ENCODE measurements at places on chromosomes 12 and 14.

DNA sequence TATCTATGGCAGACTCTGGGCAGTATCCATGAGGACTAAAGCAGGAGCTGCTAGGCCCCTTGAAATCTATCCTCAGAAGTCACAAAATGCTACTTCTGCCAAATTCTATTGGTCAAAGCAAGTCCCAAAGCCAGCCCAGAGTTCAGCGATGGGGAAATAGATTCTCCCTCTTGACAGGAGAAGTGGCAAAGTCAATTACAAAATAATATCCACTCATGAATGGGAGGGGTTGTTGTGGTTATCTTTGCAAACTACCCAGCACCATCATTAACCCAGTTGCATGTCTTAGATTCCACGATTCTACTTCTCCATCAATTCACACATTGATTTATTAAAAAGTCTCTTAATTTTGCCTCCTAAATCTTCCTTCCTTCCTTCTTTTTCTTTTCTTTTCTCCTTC is 30.7 kb upstream of the STXBP6 start:
- no peak for DNase-seq

- no peak for DNase-seq
Measured at GRCh38 chr12:32217354-32218310, 111.0 kb downstream of the BICD1 start.

DNA sequence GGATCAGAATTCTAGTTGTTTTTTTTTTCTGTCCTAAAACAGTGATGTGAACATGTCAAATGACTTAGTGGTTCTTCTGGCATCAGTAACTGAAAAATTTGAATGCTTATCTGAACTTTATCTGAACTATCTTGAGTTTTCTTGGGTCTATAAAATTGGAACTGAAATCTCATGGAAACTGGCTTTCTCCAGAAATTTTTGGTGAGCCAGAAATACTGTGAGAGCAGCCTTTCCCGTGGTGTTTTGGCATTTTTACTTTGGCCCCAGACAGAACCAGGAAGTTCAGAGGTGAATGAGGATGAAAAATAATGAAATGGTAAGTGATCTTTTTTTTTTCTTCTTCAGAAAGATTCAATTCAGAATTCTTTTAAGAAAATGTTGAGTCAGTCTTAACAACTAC is 89.5 kb upstream of the CCDC91 start:
- no peak for DNase-seq

- DNase-seq: no peak
Measured at GRCh38 chr12:63777340-63777739, 2.4 kb upstream of the RXYLT1 start.

DNA sequence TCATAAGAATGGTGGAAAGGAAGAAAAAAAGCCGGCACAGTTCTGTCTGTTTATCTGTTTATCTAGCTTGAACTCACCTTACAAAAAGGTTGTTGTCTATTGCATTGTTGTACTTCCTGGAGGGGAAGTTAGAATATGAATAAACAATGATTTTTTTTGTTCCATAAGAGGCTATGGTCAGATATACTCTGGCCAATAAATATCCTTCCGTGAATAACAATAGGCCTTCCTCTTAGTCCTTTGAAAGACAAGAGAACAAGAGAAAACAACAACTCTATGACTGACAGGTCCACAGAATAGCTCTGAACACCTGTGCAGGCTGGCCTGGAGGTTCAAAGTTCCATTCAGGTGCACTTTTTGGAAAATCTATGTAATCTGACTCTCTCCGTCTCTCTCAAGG is 192.8 kb upstream of the KRR1 start:
- DNase-seq: no peak

DNA sequence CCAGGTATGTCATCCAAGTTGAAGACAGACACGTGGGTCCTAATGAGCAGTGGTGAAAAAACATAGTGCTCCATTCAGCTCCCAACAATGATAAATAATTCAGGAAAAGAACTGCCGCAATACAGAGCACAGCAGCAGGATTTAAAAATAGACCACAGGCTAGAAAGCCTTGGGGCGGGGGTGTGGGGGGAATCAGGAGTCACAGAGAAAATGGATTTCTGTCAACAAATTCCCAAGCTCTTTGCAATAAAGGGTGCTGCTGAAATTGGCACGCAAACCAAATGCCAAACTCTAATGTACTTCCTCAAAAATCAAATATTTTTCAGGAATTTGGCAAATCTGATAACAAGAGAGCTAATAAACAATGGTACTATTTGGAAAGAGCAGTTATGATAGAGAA is 58.6 kb downstream of the R3HDM2 start:
- no peak for DNase-seq

DNA sequence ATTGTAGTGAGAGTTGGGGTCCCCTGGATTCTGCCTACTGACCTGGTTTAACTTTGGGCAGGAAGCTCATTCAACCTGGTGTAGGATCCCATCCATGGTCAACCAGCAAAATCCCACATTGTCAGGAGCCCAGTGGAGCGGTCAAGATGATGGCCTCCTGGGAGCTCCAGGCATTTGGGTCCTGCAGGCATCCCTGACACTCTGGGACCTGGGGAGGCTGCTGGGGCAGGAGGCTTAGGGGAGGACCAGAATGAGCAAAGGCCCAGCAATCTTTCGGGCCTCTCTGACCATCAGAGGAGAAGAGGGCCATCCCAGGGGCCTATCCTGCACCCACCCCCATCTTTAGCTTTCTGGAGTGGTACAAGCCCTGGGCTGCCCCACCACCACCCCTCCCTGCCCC is 104.0 kb downstream of the PRMT8 start:
- no peak for DNase-seq

DNA sequence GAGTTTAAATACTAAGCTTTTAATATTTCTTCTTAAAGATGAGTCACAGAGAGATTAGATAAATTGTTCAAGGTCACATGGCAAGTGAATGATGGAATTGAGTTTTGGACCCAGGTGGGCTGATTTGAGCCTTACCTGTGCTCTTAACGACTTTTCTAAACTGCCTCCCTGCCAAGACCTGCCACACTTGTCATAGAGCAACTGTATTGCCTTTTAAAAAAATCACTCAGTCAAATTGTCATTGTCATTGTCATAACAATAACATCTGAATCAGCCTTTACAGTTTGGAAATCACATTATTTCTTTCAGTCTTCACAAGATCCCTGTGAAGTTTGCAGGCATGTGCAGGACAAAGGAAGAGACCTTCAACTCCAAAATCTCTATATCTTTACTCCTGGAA is 25.7 kb downstream of the SLC4A8 start:
- DNase-seq: no peak
